ENCODE measurements at places on chromosomes 7 and 10.

GRCh38 chr7:107926481-107926880, 35.5 kb downstream of the DLD start:
- DNase-seq = no peak

DNA sequence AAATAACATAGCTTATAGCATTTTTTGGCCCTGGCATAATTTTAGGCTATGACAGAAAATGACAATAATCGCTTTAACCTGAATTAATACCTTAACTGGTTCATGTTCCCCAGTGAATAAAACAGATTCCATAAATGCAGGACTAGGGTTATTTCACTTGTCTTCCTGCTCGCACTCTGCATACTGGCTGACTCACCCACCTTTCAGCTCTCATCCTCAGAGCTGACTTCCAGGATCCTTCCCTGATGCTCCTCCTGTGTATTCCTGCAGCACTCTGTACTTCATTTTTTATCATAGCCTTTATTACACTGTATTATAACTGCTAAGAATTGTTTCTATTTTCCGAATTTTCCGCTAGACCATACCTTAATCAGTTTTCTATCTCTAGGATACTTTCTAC, 123.7 kb downstream of the AVL9 start:
- no peak for DNase-seq

- DNase-seq = no peak
These were observed 32.8 kb upstream of the DGKI start for GRCh38 chr7:137879357-137880158.

GRCh38 chr10:128927497-128928161, 539.4 kb upstream of the MGMT start:
- no peak for DNase-seq

DNA sequence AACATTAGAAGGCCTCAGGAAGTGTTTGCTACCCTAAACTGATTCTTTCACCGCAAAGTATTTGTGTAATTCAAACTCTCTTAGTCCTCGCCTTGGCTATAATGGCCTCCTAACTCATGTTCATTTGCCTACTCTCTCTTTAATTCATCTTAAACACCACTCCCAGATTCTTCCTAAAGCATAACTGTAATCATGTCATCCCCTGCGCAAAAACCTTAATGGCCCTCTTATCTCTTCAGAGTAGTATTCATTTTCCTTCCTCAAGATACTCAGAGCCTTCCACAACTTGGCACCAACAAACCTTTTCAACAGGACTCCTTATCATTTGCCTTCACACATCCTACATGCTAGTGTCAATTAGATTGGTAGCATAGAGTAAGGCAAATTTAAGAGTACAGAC, 42.9 kb downstream of the CSTF2T start:
- DNase-seq = no peak

- no peak for DNase-seq
These were observed 23.8 kb downstream of the CYTH3 start for GRCh38 chr7:6248581-6248980.

GRCh38 chr10:131345691-131346090, 34.2 kb upstream of the TCERG1L start:
- DNase-seq = peak; percentile 45

GRCh38 chr7:70836946-70837345, 295.0 kb upstream of the GALNT17 start:
- peak; percentile 85 for DNase-seq

- DNase-seq = no peak
These were observed 45.3 kb upstream of the EN2 start for GRCh38 chr7:155412416-155413253.

DNA sequence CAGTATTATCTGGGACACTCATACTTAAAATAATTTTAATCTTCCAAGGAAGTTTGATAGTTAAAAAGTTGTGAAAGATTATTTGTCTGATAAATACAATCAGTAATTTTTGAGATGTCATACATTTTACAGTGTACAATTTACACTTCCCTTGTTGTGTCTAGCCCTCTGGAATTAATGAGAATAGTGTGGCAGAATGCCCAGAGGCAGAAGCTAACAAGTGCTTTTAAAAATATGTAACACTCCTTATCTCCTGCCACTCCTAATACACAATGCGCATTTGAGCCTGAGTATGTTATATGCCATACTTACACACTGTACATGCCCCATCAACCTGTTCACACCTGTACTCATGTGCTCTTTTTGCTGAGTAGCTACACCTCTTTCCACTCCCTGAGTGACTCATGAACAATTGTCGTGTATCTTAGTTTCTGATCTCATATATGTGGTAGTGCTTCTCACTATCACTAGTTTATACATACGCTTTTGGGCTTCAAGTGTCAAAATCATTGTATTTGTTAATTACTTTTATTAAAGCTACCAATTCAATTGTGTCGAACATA, 106.9 kb upstream of the GNAI1 start:
- no peak for DNase-seq

Measured in esophagus muscularis mucosa (tissue), 4 donors.